Breast epithelium (tissue), 4 donors: ENCODE measurements at places on chromosomes 13 and 19.

DNA sequence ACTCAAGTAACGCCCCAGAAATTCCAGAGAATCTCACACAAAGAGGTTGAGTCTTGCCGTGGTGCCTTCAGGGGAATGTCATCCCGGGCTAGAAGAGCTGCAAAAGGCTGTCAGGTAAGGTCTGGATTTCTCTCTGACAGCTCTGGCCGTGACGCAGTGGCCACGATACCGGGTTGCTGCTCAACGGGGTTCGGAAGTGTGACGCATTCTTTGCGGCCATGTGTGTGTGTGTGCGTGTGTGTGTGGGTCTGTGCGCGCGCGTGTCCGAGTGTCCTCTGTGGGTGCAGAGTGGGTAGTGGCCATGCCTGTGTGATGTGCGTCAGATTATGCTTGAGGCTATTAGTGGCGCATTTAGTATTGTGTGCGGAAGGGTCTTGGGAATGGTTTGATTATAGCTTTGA, 306 bp downstream of the ZNF540 start:
- peak; percentile 72 for DNase-seq

GRCh38 chr13:48648446-48648845, 5.3 kb upstream of the CYSLTR2 start:
- no peak for DNase-seq

- no peak for DNase-seq
These were observed 193.3 kb downstream of the USP12 start for GRCh38 chr13:26978081-26978860.

DNA sequence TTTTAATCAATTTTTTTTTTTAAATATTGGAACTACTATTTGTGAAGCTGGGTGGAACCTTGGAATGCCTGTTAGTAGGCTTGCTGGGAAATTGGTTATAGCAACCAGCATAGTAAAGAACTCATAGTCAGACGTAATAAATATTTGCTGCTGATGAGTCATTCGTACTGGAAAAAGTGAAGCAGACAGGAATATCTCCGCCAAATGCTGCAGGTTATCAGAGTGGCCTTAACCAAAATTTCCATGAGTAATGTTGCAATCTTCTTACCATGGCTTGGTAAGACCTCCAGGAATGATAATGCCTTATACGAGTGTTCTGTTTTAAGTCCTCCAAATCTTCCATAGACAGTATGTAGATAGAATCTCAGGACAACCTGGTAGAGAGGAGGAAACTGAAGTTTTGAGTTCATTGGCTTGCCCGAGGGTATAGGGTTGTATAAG, 34.2 kb downstream of the MBNL2 start:
- DNase-seq = no peak

- DNase-seq = no peak
These were observed 41.0 kb downstream of the AKAP11 start for GRCh38 chr13:42312817-42313431.

DNA sequence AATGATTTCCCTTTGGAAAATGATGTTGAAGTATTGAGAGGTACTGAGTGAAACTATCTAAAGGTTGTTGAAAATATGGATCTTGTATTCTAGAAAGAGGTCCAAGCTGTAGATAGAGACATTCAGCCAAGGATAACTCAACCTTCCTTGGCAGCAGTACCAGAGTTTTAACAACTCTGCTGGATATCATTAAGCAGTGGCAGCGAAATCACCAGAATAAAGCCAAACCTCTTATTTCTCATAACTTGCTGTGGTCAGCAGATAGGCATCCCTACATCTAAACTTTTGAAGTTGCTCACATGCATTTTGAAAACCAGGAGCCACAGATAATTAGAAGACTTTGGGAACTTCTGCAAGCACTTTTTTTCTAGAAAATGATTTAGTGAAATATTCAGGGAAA, 559.8 kb downstream of the IRS2 start:
- DNase-seq = no peak

- no peak for DNase-seq
These were observed 14.1 kb downstream of the BRD4 start for GRCh38 chr19:15318241-15318691.

GRCh38 chr13:97307882-97308624, 85.9 kb downstream of the MBNL2 start:
- DNase-seq = peak; percentile 72

- DNase-seq = no peak
These were observed 34.3 kb downstream of the FAM216B start for GRCh38 chr13:42815681-42816080.

GRCh38 chr13:19618977-19619376, 14.5 kb upstream of the MPHOSPH8 start:
- no peak for DNase-seq

DNA sequence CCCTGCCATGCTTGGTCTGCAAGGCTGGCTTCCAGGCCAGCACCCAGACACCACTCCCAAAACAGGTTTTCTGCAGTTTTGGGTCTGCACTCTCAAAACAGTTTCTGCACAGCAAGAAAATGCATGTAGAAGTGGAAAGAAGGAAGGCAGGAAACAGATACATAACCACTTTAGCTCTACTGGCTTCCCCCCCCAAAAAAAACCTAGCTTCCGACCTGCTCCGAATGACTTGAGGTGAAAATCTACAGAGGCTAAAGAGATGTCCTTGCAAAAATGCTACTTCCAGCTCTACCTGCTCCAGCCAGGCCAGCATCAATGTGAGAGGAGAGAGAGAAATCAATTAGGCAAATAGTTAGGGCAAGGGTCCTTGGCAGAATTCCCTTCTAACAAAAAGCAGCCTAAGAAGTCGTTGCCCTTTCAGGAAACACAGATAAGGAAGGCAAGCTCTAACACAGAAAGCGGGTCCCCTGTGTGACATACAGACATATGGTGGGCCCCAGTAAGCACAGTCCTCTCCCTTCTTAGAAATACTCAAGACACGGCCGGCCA, 3.4 kb downstream of the C19orf12 start:
- no peak for DNase-seq

DNA sequence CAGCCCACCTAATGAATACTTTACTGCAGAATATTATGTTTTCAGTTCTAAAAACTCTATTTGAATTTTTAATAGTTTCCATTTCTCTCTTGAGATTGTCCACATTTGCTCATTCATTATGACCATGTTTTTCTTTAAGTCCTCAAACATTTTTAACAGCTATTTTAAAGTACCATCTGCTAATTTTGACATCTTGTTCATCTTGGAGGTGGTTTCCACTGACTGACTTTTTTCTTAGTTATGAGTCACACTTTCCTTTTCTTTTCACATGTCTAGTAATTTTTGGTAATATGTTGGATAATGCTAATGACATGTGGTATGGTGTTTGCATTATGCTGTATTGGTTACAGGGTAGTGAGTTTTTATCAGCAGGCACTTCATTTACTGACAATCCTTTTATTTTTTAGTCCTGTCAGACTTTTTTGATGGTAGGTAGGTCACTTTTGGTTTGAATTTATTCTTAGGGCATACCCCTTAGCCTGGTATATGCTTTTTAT, 15.4 kb upstream of the ESD start:
- no peak for DNase-seq

GRCh38 chr13:46496086-46496485, 56.9 kb upstream of the LRCH1 start:
- no peak for DNase-seq

- DNase-seq = peak; percentile 72
These were observed 2.5 kb downstream of the ITM2B start for GRCh38 chr13:48235341-48236135.

DNA sequence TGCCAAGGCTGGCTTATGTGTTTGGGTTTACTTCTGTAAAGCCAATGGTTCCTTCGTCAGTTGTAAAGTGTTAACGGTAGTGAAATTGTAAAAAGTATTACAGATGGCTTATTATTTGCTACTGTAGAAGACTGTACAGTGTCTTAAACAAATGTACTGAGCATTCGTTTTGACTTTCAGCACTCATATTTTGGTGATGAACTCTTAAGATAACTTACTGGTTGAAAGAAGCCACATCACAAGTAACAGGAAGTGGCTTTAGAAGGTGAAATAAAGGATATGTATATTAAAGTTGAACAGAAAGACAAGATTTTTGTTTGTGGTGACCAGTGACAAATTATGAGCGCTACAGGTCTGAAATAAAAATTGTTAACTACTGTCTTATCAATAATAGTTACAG, 64.2 kb downstream of the URI1 start:
- no peak for DNase-seq

- no peak for DNase-seq
These were observed 31.0 kb downstream of the PIP5K1C start for GRCh38 chr19:3669082-3669946.

DNA sequence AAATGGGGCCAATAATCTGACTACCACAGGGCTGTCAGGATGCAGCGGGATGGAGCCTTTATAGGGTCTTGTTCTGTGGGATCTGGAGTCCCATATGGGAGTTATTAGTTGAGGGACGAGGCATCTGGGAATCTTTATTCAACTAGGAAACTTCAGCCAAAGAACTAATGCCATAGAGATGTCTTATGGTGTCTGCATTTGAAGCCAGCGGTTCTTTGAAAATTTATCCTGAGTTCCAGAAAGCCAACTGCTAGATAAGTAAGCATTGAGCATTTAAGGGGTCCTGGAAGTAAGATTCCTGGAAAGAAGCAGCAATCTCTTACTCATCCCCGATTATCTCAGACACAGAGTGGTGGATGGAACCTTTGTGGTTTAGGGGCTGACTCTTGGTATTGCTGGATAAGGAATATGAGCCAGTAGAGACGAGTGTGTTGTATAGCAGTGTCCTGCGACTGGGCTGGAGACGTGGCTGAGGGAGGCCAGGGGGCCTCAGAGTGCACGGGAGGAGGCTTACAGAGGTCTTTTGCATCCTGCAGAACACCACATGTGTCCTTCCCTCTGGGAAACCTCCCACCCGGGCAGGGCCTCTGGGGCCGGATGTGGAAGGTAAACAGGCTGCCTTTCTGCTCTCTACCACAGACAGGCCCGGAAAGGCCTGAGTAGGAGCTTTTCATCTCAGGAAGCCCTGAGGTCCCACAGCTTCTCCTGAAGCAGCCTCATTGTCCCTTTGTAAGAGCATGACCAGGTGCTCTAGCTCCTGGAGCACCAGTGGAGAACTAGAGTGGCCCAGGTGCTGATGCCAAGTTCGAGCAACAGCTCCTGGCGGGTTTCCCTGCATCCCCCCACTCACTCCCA, 28.8 kb downstream of the ACTN4 start:
- no peak for DNase-seq

GRCh38 chr13:50794226-50794625, 49.3 kb downstream of the DLEU7 start:
- DNase-seq = no peak

GRCh38 chr19:57103573-57104277, 16.1 kb upstream of the USP29 start:
- DNase-seq = peak; percentile 44

- no peak for DNase-seq
These were observed 644 bp downstream of the MED26 start for GRCh38 chr19:16627193-16627927.

DNA sequence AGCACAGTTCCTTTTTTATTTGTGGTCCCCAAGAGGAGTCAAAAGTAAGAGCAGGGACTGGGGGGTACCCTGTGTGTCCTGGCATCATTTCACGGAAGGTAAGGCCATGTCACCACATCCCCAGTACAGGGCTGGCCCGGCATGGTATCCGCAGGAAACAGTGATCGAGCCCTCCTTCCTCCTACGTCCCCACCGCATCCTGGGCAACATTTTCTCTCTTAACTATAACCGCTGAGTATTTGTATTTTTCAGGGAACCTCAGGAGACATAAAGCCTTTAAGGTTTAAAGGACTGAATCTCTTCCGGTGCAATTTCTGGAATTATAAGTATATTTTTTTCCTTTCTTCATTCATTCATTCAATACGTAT, 13.6 kb upstream of the LATS2 start:
- DNase-seq = no peak

GRCh38 chr19:51599084-51599483, 28.0 kb downstream of the ZNF175 start:
- no peak for DNase-seq

- DNase-seq = no peak
These were observed 176.9 kb downstream of the TBC1D4 start for GRCh38 chr13:75305059-75305458.
